T-helper 2 cell (primary cell): ENCODE measurements at places on chromosomes 1 and 21.

- no peak for DNase-seq
Observed at GRCh38 chr1:169112241-169112640, 5.8 kb downstream of the ATP1B1 start.

- no peak for DNase-seq
Observed at GRCh38 chr1:21861602-21862429, 49.8 kb downstream of the LDLRAD2 start.

DNA sequence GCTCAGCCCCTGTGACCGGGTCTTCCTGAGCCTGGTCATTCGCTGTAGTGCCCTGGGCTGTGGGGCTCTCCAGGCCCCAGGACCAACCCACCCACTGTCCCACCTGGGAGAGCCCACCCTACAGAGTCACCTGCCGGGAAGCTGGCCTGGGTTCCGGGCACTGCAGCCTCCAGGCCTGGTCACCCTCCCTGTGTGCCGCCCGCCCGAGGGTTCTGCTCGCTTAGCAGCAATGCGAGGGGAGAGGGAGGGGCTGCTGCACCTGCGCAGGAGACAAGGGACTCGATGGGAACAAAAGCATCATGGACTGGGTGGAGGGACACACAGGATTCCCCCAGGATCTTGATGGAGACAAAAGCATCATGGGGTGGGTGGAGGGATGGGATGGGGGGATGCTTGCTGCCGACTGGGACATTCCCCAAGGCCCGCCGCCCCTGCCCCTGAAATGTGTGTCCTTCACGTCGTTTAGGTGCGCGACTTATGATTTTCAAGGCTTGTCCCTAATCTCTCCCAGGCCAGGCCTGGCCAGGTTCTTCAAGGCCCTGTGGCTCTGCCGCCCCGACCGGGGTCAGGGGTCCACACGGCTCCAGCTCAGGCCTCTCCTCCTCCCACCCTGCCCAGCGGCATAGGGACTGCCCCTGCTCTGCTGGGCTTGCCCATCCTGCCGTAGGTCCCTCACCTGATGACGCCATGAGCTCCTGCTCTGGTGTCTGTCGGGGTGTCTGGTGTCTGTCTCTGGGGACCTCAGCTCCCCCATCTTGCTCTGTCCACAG, 1.7 kb downstream of the KRTAP10-8 start:
- DNase-seq: no peak

GRCh38 chr1:95203908-95204437, 30.0 kb upstream of the RWDD3 start:
- no peak for DNase-seq

GRCh38 chr1:245211035-245211749, 56.4 kb downstream of the KIF26B start:
- DNase-seq: no peak
